ENCODE measurements at places on chromosomes 5 and 9.

DNA sequence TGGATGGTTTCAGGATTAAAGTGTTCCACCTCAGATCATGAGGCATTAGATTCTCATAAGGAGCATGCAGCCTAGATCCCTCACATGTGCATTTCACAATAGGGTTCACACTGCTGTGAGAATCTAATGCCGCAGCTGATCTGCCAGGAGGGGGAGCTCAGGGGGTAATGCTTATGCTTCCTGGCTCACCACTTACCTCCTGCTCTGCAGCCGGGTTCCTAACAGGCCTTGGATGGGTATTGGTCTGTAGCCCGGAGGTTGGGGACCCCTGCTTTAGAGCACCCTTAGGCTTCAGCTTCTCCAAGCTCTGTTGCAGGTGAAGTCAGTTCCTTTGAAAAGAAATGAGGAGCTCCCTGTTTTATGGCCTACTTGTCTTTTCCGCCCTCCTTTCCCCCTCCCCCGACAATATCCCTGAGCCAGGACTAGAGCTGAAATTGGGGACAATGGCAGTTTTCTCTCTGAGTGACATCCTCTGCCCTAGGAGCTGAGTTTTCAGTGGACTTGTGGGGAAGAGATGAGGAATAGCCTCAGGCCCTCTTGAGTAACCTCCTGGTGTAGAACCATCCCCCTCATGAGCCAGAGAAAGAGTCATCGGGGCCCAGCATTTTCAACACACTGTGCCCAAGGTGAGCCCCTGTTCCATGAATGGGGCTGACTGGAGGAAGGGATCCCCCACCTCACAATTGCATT lies 16.2 kb upstream of the MAT2B start:
- DNase-seq, result no peak

DNA sequence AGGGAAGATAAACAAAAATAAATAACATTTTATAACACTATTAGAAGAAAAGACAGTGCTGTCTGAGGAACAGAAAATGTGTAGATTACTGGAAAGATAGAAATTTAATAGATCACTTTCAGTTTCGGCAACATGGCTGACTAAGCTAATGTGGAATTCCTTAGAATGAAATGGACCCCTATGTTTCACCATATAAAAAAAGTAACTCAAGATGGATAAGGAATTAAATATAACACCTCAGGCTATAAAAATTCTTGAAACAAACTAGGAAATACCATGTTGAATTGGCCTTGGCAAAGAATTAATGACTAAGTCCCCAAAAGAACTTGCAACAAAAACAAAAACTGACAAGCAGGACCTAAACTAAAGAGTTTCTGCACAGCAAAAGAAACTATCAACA lies 558.3 kb downstream of the CHSY3 start:
- DNase-seq, result no peak

DNA sequence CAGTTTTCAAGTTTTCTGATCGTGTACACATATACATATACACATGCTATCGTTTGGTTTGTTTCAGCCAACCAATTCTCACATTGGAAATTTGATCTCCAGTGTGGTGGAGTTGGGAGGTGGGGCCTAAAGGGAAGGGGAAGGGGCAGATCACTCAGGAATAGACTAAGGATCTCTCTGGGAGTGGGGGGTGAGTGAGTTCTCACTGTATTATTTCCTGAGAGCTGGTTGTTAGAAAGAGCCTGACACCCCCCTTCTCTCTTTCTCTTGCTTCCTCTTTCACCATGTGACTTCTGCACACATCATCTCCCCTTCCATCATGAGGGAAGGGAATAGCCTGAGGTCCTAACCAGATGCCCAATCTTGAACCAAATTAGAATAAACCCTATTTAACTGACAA lies 551.7 kb downstream of the MAT2B start:
- no peak for DNase-seq

DNA sequence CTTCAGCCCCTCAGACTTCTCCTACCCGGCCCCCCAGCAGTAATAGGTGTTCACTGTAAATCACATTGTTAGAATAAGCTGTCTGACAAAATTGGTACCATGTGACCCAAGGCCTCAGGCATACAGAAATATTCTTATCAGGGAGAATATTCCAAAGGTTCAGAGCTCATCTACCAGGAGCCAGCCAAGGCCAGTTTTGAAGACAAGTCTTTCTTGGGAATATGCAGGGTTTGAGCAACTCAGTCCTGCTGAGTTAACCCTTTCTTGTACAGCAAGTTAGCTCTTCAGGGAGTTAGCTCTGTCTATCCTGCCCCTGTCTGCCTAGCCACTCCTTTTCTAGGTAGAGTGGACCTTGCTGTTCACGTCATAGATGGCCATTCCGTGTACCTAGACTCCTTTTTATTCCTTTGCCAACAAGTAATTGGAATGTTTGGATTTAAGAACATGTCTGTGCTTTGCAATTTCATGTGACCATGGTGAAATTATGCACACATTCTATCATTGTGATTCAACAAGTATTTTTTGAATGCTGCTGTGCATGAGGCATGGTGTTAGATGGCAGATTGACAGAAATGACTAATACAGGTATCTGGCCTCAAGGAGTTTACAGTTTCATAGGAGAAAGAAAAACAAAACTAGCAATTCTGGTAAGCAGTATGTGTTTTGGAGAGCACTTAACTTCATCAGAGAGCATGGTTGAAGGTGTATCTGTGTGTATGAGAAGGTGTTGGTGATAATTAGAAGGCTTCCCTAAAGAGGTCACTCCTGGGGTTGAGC lies 22.6 kb downstream of the TGFBR1 start:
- no peak for DNase-seq

DNA sequence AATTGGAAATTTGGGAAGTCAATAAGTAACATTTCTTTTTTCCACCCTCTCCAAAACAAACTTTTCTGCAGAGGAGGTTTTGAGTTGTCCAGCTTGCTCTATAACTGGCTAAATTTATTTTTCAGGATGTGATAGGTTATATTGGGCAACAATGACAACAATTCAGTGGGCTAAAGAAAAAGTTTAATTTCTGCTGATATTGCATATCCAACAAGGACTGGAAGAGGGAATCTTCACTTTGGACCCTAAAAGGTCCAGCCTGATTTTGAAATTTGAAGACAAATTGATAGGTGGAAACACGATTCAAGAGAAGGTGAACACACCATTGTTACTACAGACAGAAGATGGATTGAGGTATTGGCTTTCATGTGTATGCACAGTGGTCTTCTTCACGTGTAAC lies 393.1 kb downstream of the BRINP1 start:
- DNase-seq, result no peak

- DNase-seq, result no peak
Measured at GRCh38 chr5:133393776-133394476, 218.4 kb downstream of the FSTL4 start.

Data from stimulated activated CD8-positive, alpha-beta memory T cell treated with anti-CD3 and anti-CD28 coated beads, Interleukin-7, amount 100 ng/mL, for 1 hour (primary cell).